Activated CD8-positive, alpha-beta memory T cell treated with anti-CD3 and anti-CD28 coated beads, Interleukin-2, amount 50 U/mL, for 4 hours (primary cell): ENCODE measurements at places on chromosomes 3 and 15.

- no peak for DNase-seq
Measured at GRCh38 chr3:120604382-120604781, 8.2 kb downstream of the NDUFB4 start.

- no peak for DNase-seq
Measured at GRCh38 chr3:152319831-152320617, 51.3 kb downstream of the MBNL1 start.

GRCh38 chr3:122921791-122922651 is 105.5 kb downstream of the SEMA5B start:
- no peak for DNase-seq

DNA sequence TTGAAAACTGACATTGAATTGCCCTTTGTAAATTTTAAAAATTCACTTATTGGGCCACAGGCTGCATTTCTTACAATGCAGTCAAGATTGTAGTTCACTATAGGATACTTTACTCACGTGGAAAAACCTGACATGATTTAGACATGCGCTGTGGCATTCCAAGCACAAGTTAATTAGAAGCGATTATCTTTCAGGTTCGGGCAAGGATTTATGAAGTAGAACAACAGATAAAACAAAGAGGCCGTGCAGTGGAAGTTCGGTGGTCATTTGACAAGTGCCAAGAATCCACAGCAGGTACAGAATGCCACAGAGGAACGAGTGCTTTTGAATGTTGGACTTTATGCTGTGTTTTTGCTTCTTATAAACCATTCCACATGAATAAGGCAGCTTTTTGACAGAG is 37.8 kb downstream of the GPR171 start:
- no peak for DNase-seq

GRCh38 chr3:186170516-186170915 is 61.6 kb upstream of the ETV5 start:
- no peak for DNase-seq

DNA sequence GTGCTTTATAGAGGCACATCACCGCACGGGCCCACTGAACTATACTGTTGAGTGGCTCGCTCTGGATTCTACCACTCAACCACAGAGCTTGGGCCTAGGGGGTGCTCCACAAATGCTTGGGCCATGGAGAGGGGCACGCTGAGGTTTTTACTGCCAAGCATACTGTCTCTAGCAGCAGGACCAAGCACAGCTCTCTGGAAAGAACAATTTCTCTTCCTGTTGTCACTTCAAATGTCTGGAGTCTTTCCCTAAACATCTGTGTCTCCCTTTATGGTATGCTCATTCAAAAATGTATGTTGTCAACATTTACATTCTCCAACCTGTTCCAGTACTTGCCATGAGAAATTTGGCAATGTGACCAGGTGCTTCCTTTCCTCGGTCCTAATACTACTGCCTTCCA is 114.7 kb upstream of the TPM1 start:
- DNase-seq: no peak

DNA sequence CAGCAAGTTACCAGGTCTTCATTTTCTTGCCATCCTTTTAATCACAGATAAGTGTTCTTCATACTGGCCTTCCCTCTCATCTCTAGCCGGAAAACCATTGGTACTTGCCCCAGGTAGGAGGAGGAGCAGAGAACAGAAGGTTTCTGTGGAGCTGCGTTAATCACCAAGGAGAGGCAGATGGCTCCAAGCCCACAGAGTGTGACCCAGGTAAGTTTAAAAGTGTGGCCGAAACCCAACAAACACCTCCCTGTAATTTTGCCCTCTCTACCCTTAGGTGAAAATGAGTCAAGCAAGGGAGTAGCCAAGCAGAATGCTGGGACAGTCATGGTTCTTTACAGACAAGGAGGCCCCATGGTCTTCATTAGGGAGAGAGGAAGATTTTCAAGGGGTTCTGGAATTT is 37.3 kb downstream of the NFKBIZ start:
- DNase-seq: no peak

- peak; percentile 43 for DNase-seq
Measured at GRCh38 chr3:196502775-196503195, 783 bp downstream of the RNF168 start.

GRCh38 chr3:20190991-20191390 is 5.0 kb upstream of the SGO1 start:
- DNase-seq: no peak

DNA sequence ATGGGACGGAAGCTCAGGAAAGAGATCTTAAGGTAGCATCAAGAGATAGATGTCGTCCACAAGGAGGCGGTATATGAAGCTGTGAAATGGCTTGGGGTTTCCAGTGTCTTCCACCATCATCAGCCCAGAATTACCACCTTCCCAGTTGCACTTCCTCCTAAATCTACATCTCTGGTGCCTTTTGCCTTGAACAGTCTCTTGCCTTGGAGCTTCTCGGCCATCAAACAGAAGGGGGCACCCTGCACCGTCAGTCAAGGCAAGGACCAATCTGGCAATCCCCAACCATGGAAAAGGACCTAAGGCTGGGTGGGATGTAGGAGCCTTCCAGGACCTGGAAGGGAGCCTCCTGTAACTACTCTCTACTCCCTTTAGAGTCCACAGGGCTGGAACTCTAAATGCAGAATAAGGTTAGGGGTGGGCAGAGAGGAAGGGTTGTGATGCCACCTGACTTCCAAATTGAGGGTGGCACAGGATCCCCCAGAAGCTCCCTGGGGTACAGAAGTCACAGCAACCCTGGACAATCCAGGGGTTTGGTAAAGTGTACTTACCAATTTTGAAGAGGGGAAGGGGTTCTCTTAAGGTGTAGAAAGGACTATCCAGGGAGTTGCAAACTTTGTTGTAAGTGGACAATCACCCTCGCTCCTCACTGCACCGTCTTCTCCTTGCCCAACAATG is 1.0 kb upstream of the RYR3 start:
- DNase-seq: no peak

GRCh38 chr3:24475925-24476324 is 18.7 kb downstream of the THRB start:
- DNase-seq: no peak

DNA sequence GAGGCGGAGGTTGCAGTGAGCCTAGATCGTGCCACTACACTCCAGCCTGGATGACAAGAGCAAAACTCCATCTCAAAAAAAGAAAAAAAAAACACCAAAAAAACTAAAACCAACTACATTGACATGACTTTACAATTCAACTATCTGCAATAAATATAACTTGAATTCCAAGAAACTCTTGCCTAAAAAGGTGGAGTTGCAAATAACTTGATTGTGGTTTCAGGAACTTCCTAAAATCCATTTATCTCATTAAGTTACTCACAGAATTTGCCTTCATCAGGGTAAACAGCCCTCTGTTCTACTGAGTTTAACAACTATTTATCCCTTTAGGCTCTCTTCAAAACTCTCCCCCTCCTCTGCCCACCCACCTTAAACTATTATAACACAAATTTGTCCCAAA is 2.7 kb upstream of the MAPK6 start:
- no peak for DNase-seq

DNA sequence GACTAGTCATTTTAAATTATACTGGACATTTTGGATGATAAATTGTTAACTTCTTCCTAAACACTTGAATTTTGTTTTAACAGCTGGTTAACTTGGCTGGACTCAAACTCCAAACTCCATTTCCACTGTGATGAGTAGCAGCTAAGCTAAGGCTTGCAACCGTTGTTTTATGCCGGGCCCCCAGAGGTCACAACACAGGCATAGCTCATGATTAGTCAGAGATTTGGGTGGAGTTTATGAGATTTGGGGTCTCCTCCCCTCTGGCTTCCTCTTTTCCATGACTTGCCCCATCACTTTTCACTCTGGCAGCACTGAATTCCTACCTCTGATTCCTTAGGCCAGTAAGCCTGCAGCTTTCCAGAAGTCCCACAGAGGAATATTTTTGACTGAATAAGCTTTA is 12.8 kb downstream of the THAP10 start:
- no peak for DNase-seq

DNA sequence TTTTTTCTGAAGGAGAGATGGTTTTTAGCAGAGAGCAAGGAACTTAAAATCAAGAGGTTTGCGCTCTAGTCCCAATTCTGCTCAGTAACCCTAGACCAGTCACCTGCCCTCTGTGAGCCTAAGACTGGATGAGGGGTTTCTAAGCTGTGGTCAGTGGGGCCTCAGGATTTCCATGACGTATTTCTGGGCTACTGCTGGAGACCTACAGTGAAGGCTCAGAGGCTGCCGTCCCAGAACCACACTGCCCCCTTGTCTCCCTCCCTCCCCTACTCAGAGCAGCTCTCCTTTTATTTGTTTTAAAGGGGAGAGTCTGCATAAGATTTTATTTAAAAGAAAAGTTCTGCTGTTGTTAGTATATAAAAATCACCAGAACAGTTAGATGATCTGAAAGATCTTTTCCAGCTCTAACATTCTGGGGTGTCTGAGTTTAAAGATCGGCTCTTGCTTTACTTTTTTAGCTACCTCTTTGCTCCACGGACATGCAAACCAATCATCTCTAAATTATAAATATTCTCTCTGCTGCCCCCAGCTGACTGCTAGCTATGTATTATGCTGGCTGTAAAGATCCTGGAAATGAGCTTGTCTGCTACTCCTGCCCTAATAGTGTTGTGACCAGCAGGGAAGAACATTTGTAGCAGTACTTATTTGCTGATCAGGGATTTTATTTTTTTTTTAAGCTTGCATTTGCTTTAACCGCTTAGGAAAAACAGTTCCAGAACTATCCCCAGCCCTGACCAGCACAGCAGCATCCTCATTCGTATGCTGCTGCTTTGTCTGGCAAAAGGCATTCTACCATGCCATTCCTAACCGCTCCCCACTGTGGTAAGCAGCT is 28.6 kb upstream of the NDUFB4 start:
- no peak for DNase-seq
